ENCODE measurements at places on chromosomes 5 and 9.

DNA sequence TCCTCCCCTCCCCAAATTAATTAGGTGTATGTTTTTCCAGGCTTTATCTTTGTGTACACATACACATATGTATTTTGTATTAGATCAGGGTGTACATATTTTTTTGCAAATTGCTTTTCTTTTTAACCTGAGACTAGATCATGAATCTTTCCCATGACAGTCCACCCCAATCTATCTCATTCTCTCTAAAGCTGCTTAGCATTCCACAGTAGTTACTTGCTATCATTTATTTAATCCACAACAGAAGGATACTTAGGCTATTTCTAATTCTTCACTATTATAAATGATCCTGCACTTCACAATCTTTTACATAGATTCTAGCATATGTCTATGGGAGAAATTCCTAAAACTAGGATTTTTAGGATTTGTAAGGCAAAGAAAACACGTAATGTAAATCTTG is 43.9 kb downstream of the SH3RF2 start:
- no peak for DNase-seq

DNA sequence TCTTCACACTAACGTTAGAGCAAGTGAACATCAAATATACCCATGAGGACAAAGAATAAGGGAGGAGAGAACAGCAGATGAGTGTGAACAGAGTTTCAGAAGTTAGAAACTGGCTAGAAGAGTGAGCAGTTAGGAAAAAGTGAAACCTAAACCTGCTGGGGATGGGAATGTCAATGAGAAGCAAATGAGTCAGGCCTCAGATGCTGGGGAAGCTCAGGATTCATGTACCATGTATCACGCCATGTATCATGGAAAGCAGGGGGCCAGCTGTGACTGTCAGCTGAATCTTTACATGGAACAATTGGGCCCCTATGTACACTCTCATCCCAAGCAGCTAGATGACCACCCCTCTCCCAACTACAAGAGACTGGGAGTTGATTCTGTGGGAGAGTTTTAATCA is 16.2 kb downstream of the GDF9 start:
- DNase-seq, result no peak

DNA sequence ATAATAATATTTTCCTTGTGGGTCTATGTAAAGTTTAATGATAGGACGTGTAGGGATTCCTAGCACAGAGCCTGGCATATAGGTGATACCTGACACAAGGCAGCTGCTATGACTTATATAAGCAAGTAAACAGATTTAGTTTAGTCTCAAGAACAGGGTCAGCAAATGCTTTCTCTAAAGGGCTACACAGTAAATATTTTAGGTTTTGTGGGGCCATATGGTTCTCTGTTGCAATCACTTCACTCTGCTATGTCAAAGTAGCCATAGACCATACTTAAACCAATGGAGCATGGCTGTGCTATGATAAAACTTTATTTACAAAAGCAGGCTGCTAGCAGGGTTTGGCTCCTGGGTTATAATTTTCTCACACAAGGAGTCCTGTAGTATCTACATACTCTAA is 204.8 kb upstream of the KLF4 start:
- no peak for DNase-seq

DNA sequence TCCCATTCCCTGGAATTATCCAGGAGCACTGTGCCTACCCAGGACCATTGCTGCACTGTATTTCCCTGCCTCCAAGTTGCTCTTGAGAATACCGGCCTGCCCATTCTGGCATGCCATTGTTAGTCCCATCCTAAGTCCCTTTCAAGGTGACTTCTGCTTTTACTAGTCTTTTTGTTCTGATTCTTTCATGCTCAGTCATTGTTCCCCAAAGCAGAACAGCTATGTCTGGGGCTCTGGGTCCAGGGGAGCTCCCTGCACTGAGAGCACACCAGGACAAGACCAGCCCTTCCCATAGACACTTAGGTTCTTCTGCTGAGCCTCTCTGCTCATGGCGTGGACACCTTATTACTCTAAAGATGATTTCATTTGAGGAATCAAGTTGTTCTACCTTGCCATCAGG is 388.9 kb upstream of the KLF4 start:
- no peak for DNase-seq

- no peak for DNase-seq
These were observed 12.6 kb upstream of the SOWAHA start for GRCh38 chr5:132800545-132800944.

- no peak for DNase-seq
These were observed 121.0 kb upstream of the RETREG1 start for GRCh38 chr5:16737620-16738364.

DNA sequence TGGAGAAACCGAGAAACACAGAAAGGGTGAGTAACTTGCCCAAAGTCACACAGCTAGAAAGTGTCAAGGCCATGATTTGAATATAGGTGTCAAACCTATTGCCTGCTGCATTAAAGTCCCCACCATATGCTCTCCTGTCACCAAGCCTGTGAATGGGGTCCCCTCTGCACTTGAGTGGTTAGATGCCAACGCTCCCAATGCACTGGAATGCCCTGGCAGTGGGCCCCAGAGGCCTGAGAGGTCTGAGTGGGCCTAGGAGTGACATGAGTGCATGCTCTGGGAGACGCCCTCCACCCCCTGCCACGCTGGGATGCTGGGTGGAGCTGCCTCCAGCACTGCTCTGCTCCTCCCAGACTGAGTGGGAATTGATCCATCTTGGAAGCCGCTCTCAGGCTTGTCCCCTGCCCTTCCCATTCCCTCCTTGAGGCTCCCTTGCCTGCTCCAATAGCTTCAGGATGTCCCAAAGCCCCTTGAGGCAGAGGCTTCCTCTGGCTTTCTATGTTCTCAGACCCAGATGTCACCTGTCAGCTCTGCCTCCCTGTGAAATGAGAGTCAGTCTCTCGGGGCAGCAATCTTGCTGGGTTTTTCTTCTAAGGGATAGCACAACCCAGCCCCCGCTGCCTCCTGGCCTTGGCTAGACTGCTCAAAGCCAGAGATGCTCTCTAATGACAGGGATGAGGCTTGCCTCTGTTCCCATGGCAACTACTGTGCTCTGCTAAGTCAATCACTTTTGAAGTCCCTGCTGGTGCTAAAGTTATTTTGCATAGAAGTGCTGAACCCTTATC is 6.6 kb upstream of the ARSI start:
- DNase-seq, result no peak

GRCh38 chr5:77641963-77642737 is 3.6 kb upstream of the OTP start:
- no peak for DNase-seq

DNA sequence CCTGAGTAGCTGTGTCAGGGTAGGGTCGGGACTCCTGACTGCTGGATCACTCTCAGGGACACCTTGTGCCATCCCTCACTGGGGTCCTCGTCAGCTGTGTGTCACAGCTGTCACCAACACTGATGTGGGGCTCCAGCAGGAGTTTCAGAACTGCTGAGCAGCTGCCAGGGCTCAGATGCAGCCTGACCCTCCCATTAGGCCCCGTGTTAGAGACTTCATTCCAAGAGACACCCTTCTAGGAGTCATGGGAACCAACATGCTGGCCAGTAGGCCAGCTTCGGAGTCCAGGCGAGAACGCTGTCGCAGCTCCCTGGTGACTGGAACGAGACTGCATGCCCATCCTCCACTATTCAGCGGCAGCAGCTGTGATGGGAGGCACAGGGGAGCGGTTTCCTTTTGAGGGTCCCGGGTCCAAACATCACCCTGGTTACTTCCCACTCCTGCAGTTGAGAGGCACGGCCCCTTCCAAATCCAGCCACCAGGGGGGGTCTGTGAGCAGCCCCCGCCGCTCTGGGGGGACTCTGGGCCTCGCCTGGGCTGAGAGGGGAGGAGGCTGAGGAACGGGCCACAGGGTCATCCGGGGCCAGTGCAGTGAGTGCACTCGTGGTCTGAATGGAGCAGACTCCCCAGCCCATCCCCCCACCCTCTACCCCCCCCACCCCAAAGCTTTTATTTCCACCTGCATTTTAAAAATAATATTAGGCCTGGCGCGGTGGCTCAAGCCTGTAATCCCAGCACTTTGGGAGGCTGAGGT is 12.6 kb upstream of the TCF7 start:
- peak; percentile 80 for DNase-seq

- DNase-seq, result no peak
These were observed 942 bp downstream of the DCANP1 start for GRCh38 chr5:135446206-135446605.

- DNase-seq, result no peak
These were observed 128.2 kb upstream of the IRX2 start for GRCh38 chr5:2879701-2880100.

DNA sequence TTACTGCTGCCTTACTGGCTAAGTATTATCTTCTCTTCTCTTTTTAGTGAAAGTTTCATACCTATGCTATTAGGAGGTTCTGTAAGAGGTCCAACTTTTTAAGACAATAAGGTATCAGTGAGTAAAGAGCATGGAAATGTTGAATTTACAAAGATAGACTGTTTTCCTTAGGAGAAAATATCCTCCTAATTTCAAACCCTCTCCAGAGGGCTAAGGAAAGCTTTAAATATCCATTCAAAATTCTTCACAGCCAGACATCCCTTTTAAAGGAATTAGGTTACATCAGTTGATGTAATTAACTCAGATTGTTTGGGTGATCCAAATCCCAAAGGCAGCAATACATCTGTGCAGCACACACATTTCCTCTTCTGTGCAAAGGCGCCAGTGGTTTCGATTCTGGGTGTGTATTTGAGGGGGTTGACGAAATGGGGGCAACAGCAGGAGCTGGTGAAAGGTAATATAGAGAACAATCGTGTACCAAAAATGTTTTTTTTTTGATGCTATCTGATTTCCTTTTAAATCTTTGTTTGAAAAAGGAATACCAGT is 273.8 kb upstream of the RPS23 start:
- no peak for DNase-seq

DNA sequence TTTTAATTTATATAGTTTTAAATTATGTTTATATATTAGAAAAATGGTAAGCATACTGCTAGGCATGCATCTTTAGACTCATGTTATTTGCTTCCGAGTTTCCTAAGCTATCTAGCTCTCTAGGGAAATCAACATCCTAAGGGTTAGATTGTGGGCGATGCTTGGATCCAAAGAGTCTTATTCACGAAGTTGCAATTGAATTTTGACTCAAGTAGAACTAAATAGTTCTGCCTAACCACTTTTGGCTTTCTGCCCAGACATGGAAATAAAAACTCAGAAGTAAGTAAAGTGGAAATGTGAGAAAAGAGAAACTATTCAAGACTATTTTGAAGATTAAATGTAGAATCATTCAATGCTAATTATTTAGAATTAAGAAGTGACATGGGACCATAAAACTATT is 440.4 kb downstream of the CDH18 start:
- DNase-seq, result no peak

GRCh38 chr9:135567311-135567710 is 5.8 kb downstream of the PAEP start:
- no peak for DNase-seq

- no peak for DNase-seq
These were observed 38.2 kb upstream of the BTNL3 start for GRCh38 chr5:180950291-180950949.

All from SJSA1 (cell line).